AG04450 (cell line): ENCODE measurements at places on chromosomes 6 and 20.

DNA sequence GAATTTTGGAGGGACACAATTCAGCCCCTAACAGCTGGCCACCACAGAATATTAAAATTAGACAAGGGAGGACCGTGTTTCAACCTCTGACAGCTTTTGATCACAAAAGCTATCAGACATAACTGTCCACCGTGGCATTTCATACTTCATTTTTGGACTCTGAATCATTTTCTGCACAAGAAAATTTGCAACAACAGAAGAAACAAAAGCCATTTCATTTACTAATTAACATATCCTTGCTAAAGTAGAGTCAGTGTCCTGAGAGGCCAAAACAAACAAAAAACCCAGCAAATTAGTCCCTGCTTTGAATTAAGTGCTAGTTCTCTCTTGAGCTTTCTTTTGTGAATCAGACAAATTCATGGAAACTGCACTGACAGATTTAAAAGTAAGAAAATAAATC, 17.6 kb upstream of the COL12A1 start:
- DNase-seq, result no peak

DNA sequence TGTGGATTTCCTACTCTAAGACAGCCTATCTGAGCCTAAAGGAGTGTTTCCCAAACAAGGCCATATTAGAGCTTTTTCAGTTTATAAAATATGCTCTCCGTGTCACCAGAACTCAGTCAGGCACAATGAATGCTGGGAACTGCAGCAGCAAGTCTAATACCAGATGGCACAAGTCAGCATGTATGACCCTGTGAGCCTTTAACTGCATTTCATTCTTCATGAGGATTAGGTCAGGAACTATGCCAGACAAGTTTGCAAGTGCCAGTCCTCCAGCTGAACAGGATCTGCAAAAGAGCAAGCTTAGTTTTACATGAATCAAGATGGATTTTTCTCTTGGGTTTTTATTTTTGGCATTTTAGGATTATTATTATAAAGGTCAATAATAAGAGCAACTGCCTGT, 66.7 kb upstream of the SAMD5 start:
- DNase-seq, result no peak

GRCh38 chr6:2582268-2582667, 168.5 kb downstream of the MYLK4 start:
- DNase-seq, result no peak

GRCh38 chr20:16005915-16006493, 567.2 kb downstream of the KIF16B start:
- no peak for DNase-seq

GRCh38 chr6:8499540-8499939, 64.2 kb upstream of the SLC35B3 start:
- no peak for DNase-seq

GRCh38 chr6:7438011-7438410, 48.4 kb downstream of the RIOK1 start:
- no peak for DNase-seq

GRCh38 chr20:40809361-40809760, 120.3 kb upstream of the MAFB start:
- no peak for DNase-seq

DNA sequence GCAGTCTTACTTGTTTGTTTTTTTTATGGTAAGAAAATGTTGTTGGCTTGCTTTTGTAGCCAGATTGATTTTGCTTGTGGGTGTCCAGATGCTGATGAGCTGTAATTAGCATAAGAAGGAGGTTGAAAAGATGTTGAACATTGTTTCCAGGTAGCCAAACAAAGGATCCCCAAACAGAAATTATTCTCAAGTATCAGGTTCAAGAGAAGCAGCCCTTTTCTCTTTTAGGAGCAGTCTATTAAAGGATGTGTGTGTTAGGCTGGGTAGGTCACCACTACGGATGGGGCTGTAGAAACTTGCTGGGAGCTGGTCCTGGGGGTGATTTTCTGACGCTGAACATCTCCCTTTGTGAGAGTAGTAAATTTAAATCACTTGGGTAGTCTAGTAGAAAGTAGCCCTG, 86.9 kb upstream of the VSTM2L start:
- no peak for DNase-seq

- no peak for DNase-seq
Measured at GRCh38 chr6:37039958-37040357, 34.5 kb downstream of the FGD2 start.

- no peak for DNase-seq
Measured at GRCh38 chr6:14440940-14441781, 323.6 kb downstream of the CD83 start.

DNA sequence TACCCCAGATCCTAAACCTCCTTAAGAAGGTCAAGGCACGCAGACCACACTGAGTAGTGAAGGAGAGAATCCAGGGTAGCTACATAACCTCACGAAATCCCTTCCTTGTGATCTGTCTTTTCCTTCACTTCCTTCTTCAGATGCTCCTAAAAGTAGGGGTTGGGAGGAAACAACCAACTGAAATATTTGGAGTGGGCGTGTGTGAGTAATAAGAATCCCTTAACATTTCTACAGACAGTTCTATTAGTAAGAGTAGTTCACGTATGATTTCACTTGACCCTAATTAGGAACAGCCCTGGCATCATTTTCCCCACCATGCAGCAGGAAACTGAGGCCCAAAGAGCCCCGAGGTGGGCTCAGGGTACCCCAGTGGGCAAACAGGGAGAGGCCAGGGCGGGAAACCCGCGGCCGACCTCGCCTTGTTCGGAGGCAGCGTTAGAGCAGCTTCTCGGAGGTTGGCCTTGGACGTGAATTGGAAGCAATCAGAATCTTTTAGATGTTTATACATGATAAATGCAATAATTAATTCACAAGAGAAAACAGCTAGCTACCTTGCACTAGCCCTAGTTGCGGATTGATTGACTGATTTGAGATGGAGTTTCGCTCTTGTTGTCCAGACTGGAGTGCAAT, 859 bp upstream of the RAE1 start:
- no peak for DNase-seq

- no peak for DNase-seq
Measured at GRCh38 chr20:2151858-2152281, 50.2 kb downstream of the STK35 start.

DNA sequence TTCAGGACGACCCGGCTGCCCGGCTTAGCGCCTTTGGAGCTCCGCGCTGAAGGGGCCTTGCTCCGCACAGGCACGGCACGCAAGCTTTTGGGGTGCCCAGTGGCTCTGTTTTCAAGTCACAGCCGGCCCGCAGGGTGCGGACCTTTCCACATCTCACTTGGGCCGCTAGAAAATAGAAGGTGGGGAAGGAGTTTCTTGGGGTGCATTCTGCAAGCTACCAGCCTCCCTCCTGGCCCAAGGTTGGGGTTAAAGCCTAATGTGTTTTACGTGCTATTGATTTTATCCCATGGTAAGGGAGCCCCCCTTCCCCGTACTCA, 561 bp downstream of the KAT14 start:
- DNase-seq, result no peak

DNA sequence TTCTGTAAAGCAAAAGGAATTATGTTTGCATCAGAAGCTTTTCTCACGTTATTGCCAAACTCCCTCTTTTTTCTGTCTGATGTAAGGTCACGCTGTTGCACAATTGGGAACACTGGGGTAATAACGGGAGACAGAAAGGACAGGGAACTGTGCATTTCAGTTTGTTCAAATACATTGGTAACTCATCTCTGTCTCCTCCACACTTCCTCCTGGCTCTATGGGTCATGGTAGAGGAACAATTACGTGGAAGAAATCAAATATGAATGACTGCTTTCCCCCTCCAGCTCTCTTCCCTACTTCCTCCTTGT, 132.2 kb upstream of the TNFAIP3 start:
- DNase-seq, result no peak

DNA sequence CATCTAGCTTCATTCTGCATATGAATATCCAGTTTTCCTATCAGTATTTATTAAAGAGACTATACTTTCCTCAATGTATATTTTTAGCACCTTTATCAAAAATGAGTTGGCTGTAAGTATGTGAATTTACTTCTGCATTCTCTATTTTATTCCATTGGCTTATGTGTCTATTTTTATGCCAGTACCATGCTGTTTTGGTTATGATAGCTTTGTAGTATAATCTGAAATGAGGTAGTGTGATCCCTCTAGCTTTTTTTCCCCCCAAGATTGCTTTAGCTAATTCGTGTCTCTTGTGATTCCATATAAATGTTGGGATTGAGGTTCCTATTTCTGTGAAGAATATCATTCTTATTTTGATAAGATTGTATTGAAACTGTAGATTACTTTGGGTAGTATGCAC, 469.1 kb upstream of the MAP3K7 start:
- no peak for DNase-seq

DNA sequence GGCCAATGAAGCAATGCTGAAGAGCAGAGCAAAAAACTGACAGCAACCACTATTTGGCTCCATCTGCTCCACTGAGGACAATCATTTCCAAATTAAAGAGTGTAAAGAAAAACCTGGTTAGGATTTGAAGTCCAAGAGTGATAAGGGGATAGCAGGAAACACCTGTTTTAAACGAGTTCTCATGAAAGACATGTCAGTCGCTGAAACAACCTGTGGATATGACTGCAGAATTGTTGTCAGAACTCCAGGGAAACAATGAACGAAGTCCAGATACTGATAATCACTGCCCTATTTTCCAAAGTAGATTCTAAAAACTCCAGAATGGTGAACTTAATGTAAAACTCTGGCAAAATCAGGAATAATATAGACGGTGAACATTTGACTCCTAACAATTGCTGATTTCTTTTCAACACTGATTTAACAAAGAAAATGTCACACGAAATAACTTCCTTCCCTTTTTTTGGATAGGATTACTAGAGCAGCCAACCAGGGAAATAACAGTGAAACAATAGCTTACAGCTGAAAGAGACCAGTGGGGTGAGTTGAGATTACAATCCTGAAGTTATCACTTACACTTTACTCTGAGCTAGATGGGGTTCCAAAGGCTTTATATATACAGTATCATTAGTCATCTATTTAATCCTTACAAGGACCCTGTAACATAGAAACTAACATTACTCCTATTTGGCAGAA, 83.7 kb downstream of the ELOVL5 start:
- DNase-seq, result no peak

DNA sequence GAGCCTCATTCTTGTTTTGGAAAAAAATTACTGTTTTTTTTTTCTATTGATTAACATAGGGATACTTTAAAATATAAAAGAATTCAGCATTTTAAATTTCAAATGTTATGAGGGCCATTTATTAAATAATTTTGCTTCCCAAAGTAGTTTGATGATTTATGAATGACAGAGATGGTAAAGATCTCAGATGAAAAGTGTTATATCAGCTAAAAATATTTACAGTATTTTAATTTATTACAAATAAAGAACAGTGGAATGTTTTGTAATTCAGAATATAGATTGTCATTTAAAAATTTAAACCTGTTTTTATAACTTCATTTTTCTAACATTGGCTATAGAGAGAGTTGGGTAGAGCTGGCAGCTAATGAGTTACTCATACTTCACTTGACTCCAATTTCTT, 256.0 kb downstream of the TPBG start:
- DNase-seq, result no peak

GRCh38 chr6:148367411-148368024, 24.9 kb downstream of the SASH1 start:
- DNase-seq, result peak; percentile 38

DNA sequence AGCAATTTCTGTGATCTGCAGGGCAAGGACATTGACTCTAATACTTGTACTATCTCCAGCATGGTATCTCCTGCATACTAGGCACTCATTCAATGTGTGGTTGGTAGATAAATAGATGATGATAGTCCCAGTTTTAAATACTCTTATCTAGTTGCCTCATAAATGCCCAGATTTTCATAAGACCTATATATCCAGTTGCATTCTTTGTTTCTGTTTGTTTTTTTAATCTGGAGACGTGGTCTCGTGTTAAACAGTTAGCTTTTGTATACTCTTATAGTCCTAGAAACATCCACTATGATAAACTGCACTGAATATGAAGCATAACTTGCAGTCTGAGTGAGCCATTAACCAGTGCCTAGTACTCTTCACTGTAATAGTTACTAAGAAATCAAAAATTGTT, 35.5 kb upstream of the SUMO4 start:
- DNase-seq, result peak; percentile 23

GRCh38 chr20:21396599-21397340, 556 bp downstream of the NKX2-4 start:
- DNase-seq, result no peak

DNA sequence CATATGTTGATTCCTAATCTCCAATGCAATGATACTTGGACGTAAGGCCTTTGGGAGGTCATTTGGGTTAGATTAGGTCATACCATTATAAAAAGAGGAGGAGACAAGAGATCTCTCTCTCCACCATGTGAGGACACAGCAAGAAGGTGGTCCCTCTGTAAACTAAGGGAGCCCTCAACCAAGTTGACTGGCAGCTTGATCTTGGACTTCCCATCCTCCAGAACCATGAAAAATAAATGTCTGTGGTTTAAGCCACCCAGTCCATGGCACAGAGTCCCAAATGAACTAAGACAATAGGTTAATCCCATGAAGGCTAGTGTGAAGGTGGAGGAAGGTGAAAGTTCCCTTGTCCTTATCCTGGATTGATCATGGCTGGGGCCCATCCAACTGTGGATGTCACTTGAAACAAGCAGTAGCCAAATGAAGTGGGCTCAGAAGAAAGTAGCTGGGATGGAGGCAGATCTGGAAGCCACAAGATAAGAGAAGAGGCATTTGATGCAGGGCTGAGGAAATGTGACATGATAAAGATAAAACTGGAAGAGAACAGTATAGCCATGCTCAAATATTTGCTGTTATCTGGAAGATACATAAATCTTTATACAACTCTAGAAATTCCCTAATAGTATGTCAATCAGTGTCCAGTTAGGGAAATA, 99.9 kb downstream of the BANF2 start:
- DNase-seq, result no peak

- peak; percentile 96 for DNase-seq
Measured at GRCh38 chr6:27871924-27872638, 40.1 kb downstream of the OR2B2 start.

DNA sequence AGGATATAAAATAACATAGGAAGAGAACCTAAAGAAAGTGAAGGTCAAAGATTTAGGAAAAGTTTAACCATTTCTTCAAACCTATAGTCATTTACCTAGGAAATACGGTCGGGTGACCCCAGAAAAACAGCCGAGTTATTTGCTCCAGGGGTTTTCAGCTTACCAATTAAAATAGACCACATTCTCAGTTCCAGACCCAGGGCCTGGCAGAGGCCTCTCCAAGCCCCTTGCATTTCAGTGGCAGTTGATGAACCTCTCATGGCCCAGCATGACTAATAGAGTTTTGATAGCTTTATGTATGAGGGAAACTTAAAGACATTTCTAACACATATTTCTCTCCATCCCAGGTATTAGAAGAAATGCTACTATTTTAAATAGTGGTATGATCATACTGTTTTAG, 113.5 kb downstream of the OGFRL1 start:
- no peak for DNase-seq

- DNase-seq, result no peak
Measured at GRCh38 chr20:37853823-37854375, 49.0 kb upstream of the VSTM2L start.

GRCh38 chr20:56376331-56376730, 15.7 kb downstream of the AURKA start:
- DNase-seq, result no peak

GRCh38 chr6:35008858-35009257, 119.8 kb downstream of the ANKS1A start:
- DNase-seq, result no peak

GRCh38 chr6:150636808-150637207, 37.1 kb downstream of the PLEKHG1 start:
- DNase-seq, result no peak
